ENCODE measurements at places on chromosomes 7 and 10.

DNA sequence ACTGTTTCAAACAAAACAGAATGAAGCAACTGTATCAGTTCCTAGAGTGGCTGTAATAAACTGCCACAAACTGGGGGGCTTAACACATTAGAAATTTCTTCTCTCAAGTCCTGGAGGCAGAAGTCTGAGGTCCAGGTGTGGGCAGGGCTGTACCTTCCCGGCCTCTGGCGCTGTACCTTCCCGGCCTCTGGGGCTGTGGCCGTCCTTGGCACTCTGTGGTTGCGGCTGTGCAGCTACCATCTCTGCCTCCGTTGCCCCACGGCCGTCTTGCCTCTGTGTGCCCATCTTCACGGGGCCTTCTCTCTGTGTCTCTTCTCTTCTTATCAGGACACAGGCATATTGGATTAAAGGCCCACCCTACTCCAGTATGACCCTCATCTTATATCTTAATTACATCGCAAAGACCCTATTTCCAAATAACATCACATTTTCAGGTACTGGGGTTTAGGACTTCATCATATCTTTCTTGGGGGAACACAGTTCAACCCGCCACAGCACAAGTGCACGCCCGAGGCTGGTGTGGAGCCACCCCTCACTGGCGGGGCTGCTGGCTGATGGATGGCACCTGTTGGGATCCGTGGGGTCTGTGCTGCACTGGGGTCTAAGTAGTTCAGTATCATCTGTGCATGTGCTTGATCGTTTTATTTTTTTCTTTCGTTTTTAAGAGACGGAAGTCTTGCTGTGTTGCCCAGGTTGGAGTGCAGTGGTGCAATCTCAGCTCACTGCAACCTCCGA lies 123.2 kb downstream of the ACTR3B start:
- no peaks in the 10 kb centered on the region for H3K27me3 ChIP-seq
- no peak overlapping the region for H3K4me3 ChIP-seq
- DNase-seq = peak; percentile 27
- H3K27ac ChIP-seq = no peak overlapping the region

DNA sequence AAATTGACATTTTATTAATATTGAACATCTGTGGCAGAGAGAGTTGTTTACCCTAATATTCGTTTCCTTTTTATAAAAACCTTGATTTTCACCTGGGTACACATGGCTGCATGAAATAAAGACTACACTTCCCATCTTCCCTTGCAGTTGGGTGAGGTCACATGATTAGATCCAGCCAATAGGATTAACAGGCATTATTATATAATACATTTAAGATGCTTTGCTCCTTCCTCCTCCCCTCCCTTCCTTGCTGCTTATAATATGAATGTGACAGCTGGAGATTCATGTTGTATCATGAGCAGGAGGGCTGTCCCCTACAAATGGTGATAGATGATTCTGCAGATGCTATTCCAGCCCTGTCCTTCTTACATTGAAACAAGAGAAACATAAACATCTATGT lies 146.6 kb downstream of the SH2D4B start:
- H3K27me3 ChIP-seq = no peaks in the 10 kb centered on the region
- no peaks in the 10 kb centered on the region for H3K4me1 ChIP-seq
- H3K27ac ChIP-seq = no peak overlapping the region
- no peak overlapping the region for H3K4me3 ChIP-seq

DNA sequence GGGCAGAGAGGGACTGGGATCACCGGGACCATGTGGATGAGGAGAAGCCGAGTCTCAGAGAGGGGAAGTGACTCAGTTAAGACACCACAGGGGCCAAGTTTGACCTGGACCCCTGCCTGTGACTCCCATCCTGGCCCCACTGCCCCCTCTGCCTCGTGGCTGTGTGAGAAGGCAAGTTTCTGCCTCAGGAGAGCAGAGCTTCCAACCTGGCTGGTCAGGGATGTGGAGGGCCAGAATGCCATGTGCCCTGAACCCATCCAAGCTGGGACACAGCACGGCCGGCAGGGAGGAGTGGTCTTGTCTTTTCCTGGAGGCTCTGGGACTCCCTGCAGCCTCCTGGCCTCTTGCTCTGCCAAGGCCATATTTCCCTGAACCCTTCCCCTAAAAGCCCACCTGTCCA lies 19.5 kb downstream of the WDFY4 start:
- H3K27me3 ChIP-seq = no peaks in the 10 kb centered on the region
- no peak overlapping the region for H3K4me3 ChIP-seq
- peaks cover 4% of the 10 kb centered on the region for H3K4me1 ChIP-seq
- DNase-seq = no peak

DNA sequence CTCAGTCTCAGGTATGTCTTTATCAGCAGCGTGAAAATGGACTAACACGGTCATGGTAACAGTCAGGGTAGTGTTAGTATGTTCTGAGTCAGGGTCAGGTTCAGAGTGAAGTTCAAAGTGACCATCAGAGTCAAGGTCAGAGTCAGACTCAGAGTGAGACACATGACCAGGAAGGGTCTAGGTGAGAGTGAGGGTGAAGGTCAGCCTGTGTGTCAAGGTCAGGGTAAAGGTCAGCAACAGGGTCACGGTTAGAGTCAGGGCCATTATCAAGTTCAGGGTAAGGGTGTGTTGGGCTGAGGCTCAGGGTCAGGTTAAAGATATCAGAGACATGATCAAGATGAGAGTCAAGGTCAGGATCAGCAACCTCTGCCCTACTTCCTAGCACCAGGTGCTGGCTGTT lies 4.0 kb downstream of the MRPS24 start:
- no peak overlapping the region for H3K27ac ChIP-seq
- no peaks in the 10 kb centered on the region for H3K27me3 ChIP-seq
- no peak for DNase-seq
- peaks cover 12% of the 10 kb centered on the region for H3K36me3 ChIP-seq
- H3K4me3 ChIP-seq = no peak overlapping the region

- H3K4me1 ChIP-seq = no peaks in the 10 kb centered on the region
- H3K27ac ChIP-seq = no peak overlapping the region
- DNase-seq = no peak
- no peak overlapping the region for H3K4me3 ChIP-seq
- H3K27me3 ChIP-seq = no peaks in the 10 kb centered on the region
These were observed 112.8 kb downstream of the JMJD1C start for GRCh38 chr10:63352976-63353375.

DNA sequence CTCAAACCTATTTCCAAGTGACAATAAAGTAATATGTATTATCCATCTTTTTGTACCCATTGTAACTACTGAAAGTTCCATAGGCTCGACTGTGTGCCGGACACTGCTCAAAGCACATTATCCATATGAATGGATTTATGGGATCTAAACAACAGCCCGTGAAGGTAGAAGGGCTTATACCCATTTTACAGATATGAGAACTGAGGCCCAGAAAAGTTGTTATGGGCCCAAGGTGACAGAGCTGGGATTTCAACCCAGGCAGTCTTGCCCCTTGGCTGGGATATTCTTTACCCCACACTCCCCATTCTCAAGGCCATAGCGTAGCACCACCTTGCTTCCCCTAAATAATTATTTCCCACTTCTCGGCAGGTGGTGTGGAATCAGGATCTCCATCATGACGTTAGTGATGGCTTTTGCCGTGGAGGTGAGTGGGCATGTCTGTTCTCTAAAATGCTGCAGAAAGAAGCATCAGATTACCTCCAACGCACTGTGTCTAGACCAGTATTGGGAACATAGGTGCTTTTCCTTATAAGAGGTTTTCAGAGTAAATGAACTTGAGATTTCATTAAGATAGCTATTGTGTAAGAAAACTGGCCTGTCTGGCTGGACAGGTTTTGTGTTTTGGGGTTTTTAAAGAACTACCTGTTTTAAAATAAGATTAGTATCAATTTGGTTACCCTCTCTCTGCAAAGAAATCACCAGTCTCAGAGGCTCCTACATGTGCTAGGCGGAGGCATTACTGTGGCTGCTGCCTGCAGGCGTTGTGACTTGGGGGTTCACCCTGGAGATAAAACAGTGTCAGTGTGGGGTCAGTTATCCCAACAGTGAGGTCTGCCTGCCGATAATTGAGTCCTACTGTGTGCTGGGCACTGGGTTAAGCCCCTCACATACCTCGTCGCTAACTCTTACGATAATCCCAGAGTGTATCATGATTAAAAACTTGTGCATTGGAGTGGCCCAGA lies 85.1 kb upstream of the SDK1 start:
- peaks cover 3% of the 10 kb centered on the region for H3K4me1 ChIP-seq
- no peaks in the 10 kb centered on the region for H3K27me3 ChIP-seq
- H3K36me3 ChIP-seq = no peaks in the 10 kb centered on the region

GRCh38 chr7:129123510-129123857 lies 21.0 kb upstream of the TSPAN33 start:
- no peaks in the 10 kb centered on the region for H3K4me1 ChIP-seq
- H3K27ac ChIP-seq = no peak overlapping the region
- H3K36me3 ChIP-seq = no peaks in the 10 kb centered on the region
- no peak for DNase-seq
- H3K27me3 ChIP-seq = peaks cover 8% of the 10 kb centered on the region
- no peak overlapping the region for H3K4me3 ChIP-seq

- no peaks in the 10 kb centered on the region for H3K4me1 ChIP-seq
- H3K27me3 ChIP-seq = no peaks in the 10 kb centered on the region
- no peak overlapping the region for H3K27ac ChIP-seq
- H3K4me3 ChIP-seq = no peak overlapping the region
These were observed 49.7 kb downstream of the SEMA3A start for GRCh38 chr7:84144935-84145334.

DNA sequence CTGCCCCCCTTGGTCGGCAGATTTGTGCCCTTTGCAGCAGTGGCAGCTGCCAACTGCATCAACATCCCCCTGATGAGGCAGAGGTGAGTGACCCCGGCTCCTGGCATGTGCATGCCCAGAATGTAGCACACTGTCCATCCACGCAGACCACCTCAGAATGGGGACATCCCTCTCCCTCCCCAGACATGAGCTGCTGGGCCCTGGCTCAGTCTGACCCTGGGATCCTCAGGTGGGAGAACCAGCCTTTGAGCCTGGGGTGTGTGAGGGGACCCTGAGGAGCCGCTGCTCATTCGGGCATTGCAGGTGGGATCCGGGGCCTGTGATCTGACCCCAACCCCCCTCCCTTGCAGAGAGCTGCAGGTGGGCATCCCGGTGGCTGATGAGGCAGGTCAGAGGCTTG lies 5.7 kb downstream of the SFXN3 start:
- peaks cover 13% of the 10 kb centered on the region for H3K4me1 ChIP-seq
- no peak overlapping the region for H3K27ac ChIP-seq
- peaks cover 57% of the 10 kb centered on the region for H3K36me3 ChIP-seq
- H3K27me3 ChIP-seq = no peaks in the 10 kb centered on the region
- no peak for DNase-seq

GRCh38 chr7:78141522-78142281 lies 343.1 kb downstream of the PHTF2 start:
- H3K27me3 ChIP-seq = no peaks in the 10 kb centered on the region
- H3K27ac ChIP-seq = no peak overlapping the region
- H3K4me1 ChIP-seq = no peaks in the 10 kb centered on the region

DNA sequence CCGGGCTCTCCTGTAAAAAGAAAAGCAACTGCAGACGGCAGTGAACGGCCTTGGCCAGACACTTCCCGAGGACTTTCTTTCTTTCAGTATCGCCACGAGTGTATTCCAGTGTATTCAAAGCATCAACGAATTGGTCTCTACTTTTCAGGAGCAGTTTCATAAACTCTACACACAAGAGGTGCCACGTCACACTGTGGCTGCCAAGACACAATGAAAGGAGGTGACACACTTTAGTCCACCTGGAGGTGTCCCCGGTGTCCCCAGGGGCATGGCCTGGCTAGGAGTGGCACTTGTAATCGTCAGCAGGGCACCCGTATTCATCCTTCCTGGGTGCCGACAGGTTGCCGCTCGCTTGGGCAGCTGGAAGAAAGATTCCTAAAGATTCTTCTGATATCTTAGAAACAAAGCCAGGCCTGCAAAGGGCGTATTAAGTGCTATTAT lies 5.0 kb downstream of the TNS3 start:
- DNase-seq = no peak
- peak overlapping the region; percentile 86 for H3K27ac ChIP-seq
- peak overlapping the region; percentile 23 for H3K4me3 ChIP-seq
- no peaks in the 10 kb centered on the region for H3K36me3 ChIP-seq
- no peaks in the 10 kb centered on the region for H3K27me3 ChIP-seq
- H3K4me1 ChIP-seq = peaks cover 85% of the 10 kb centered on the region

DNA sequence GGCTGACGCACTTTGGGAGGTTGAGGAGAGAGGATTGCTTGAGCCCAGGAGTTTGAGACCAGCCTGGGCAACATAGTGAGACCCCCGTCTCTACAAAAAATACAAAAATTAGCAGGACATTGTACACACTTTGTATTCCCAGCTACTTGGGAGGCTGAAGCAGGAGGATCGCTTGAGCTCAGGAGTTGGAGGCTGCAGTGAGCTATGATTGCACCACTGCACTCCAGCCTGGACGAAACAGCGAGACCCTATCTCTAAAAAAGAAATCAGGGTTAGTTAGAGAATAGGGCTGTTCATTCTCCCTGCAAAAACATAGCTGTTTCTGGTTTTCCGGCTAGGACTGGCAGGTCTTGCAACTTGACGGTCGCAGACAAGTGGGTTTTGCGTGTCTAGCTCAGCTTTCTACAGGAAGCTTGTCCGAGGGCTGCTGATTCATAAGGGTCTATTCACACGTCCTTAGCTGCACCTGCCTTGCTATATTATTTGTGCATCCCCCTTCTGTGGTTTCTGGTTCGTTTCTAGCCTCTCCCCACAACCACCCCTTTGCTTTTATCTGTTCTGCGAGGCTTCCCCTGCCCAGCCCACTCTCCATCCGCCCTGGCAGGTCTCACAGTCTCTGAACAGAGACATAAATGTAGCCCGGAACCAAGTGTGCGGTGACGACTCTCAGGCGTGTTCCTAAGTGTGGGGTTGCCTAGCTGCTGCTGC lies 10.7 kb downstream of the AMZ1 start:
- H3K4me3 ChIP-seq = no peak overlapping the region
- H3K27ac ChIP-seq = no peak overlapping the region
- no peaks in the 10 kb centered on the region for H3K36me3 ChIP-seq
- no peak for DNase-seq
- no peaks in the 10 kb centered on the region for H3K27me3 ChIP-seq

GRCh38 chr7:288671-289101 lies 1.3 kb upstream of the FOXL3 start:
- H3K36me3 ChIP-seq = no peaks in the 10 kb centered on the region
- H3K27me3 ChIP-seq = peaks cover 46% of the 10 kb centered on the region
- no peak overlapping the region for H3K27ac ChIP-seq
- no peaks in the 10 kb centered on the region for H3K4me1 ChIP-seq
- H3K4me3 ChIP-seq = no peak overlapping the region

- no peak for DNase-seq
- no peaks in the 10 kb centered on the region for H3K4me1 ChIP-seq
- no peaks in the 10 kb centered on the region for H3K36me3 ChIP-seq
- H3K27me3 ChIP-seq = no peaks in the 10 kb centered on the region
- H3K4me3 ChIP-seq = no peak overlapping the region
- H3K27ac ChIP-seq = no peak overlapping the region
These were observed 51.0 kb upstream of the WAC start for GRCh38 chr10:28481968-28482367.

Data from upper lobe of right lung (tissue), 1 donor.